Left kidney (tissue), 8 donors: ENCODE measurements at places on chromosomes 2 and 18. TPM values are rescaled to one million over a fixed set of nuclear protein-coding genes. Genes with fewer than 3 reads are reported as not detected.

Gene STAT4
- polyA plus RNA-seq = 11.4 TPM

Gene PLEKHM3
- polyA plus RNA-seq = 17.1 TPM

- no peak for DNase-seq
These were observed 910.8 kb upstream of the CDH2 start for GRCh38 chr18:29087616-29088246.

DNA sequence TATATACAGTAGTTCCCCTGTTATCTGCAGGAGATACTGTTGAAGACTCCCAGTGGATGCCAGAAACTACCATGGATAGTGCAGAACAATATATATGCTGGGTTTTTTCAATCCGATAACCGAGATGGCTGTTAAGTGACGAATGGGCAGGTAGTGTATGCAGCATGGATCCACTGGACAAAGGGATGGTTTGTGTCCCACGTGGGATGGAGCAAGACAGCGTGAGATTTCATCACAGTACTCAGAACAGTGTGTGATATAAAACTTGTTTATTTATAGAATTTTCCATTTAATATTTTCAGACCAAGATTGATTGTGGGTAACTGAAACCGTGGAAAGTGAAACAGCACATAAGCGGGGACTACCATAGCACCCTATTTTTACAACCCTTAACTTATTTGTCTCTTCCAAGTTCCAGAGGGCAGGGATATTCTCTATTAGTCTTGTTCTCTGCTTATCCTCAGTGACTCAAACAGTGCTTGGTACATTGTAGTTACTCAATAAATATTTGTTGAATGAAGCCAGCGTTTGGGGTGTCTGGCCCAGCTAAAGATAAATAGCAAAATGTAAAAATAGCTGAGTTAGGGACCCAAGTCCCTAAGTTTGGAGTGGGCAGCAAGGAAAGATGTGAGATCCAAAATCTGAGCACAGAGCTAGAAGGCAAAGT lies 50.0 kb downstream of the RHBDD1 start:
- no peak for DNase-seq

Gene IL36B
- polyA plus RNA-seq = not detected

DNA sequence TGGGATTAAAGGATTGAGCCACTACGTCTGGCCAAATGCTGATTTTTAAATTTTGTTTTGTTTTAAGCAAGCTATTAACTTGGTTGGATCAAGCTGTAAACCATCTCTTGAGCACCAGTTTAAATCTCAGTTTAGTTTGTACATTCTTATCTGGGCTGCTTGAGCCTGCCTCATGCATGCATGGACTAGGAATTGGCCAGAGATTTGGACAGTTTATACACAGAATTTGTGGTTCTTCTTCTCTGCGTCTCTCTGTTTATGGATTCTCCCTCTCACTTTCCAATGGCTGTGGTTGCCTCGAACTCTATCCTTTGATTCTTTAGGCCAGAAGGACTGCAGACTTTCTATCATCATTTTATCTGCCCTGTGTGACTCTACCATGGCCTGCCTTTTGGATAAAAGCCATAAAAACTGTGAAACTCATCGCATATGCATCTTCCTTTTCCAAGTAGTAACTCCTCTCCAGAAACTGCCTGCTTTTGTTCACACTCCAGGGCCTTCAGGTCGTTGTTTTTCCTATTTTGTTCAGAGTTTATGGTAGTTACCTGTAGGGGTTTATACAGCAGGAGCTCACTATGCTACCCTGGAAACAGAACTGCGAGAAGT lies 32.5 kb upstream of the PLB1 start:
- no peak for DNase-seq

DNA sequence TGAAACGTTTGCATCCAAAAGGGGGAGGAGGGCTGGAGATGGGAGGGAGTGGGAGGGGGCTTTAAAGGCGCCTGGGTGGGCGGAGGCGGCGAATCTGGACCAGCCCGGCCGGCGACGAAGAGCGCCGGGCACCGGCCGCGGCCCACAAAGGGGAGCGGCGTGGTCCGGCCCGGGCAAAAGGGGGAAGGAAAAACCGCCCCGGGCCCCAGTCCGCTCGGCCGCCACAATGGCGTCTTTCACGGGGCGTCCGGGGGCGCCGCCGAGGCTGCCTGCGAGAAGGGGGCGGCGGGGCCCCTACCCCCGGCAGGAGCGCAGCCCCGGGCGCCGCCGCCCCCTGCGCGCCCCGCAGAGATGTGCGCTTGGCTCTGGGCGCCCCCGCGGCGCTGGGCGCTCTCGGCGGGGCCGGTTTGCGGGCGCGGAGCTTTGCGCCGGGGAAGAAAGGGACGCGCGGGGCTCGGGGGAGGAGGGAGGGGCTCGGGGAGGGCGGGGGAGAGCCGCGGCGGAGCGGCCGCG lies 108.1 kb upstream of the KCTD1 start:
- DNase-seq = no peak

DNA sequence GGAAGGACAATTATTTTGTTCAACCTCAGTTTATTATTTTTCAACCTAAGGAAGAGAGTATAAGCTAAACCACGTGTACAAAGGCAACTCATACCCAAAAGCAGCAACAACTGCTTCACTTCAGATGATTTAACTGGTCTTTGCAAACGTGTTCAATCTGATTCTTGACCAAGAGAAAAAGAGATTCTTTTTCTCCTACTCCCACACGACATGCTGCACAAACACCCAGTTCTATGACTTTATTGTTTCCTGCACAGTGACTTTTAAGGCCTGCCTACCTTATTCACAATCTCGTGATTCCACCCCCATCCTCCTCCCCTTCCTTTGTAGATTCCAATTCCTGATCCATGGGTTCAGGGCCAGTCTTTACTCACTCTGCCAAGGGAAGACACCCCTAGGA lies 1394.8 kb upstream of the ZEB2 start:
- no peak for DNase-seq

Gene DSG1
- polyA plus RNA-seq = 0.05 TPM
